Sigmoid colon (tissue), 7 donors: ENCODE measurements at places on chromosomes 5 and 9. TPM values are rescaled to one million over a fixed set of nuclear protein-coding genes. Genes with fewer than 3 reads are reported as not detected.
A peak's percentile ranks its signal among the peaks of the same experiment; 100 is the strongest.

DNA sequence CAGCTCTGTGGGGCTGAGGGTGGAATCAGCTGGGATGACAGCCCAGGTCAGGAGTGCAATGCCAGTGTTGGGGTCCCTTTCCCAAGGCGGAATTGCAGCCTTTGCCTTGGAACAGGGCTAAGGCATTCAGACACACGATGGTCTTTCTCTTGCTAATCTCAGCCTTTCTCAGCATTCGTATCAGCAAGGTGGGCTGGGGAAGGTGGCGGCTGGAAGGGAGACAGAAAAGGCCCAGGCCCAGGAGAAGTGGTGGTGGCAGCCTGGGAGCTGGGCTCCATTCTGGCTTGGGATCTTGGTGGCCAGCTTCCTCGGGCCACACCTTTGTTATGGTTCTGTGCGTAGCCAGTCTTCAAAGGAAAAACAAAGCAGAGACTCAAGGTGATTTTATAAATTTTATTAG is 1.1 kb upstream of the ARHGEF28 start:
- peak overlapping the region; percentile 65 for H3K4me3 ChIP-seq
- no peak overlapping the region for H3K27ac ChIP-seq
- no peaks in the 10 kb centered on the region for H3K36me3 ChIP-seq
- DNase-seq, result no peak
- peaks cover 13% of the 10 kb centered on the region for H3K4me1 ChIP-seq

DNA sequence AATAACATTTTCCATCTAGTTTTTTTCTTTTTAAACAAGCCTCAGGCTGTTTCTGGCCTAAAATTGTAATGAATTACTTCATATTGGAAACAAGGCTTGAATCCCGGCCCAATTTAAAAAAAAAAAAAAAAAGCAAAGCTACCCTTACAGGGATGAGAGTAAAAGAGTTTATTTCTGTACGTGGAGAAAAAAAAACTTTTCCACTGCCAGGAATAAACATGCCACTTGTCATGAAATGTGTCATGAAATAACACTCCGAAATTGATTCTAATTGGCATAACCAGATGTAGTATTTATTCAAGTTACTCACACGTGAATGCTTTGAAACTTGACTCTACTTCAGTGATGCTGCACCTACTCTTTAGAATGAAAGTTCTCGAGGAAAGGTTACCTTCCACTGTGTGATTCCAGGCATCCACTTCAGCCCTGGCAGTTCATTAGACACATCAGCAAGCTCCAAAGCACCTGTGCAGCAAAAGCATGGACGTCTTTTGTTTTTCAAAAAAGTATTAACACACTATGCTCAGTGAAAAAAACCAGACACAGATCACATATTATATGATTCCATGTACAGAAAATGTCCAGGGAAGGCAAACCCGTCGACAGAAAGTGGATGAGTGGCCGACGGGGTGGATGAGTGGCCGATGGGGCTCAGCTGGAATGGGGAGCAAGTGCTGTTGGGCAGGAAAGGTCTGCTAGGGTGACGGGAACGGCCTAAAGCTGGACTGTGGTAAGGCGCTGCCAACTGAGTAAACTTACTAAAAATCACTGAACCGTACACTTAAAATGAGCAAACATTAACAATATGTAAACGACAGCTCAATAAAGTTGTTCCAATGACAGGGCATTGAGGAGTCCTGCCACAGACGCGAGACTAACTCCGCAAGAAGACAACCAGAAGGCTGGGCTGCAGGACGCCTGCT is 21.2 kb downstream of the NSUN2 start:
- DNase-seq, result no peak
- peaks cover 13% of the 10 kb centered on the region for H3K4me1 ChIP-seq
- peaks cover 63% of the 10 kb centered on the region for H3K36me3 ChIP-seq
- H3K27me3 ChIP-seq, result no peaks in the 10 kb centered on the region
- H3K27ac ChIP-seq, result no peak overlapping the region
- H3K4me3 ChIP-seq, result no peak overlapping the region

DNA sequence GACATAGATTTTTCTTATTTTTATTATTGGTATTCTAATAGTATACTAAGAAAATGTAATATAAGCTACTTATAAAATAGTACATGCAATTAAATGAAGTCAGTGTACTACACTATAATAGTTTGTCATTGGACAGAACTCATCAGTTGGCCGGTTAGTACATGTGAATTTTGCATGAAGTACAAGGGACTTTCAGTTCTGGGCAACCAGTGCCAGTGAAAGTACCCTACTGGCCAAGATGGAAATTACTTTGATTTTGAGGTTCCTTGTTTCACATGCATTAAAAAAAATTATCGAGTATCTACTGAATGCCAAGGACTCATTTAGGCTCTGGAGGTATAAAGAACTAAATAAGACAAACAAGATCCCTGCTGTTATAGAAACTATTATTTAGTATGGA is 213.4 kb upstream of the ELL2 start:
- no peak for DNase-seq
- H3K36me3 ChIP-seq, result no peaks in the 10 kb centered on the region
- H3K4me1 ChIP-seq, result no peaks in the 10 kb centered on the region
- H3K4me3 ChIP-seq, result no peak overlapping the region
- H3K27ac ChIP-seq, result no peak overlapping the region

DNA sequence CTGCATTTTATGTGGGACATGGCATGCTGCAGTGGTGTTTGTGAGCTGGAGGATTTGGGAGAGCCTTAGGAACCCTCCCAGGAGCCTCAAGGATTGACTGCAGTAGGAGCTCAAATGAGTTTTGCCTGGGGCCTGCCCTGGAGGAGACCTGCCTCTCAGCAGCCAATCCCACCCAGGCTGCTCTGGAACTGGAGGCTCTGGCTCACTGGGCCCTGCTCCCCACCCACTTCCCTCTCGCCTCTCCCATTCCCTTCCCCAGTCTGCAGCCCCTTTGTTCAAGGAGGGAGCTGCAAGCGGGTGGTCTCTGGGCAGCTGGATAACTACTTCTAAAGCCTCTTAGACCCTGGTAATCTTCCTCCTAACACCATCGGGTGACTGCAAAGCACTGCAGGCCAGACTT is 24.2 kb downstream of the KCNIP1 start:
- no peak overlapping the region for H3K27ac ChIP-seq
- H3K4me3 ChIP-seq, result no peak overlapping the region
- peaks cover 8% of the 10 kb centered on the region for H3K27me3 ChIP-seq
- no peaks in the 10 kb centered on the region for H3K4me1 ChIP-seq

CSNK1G3 gene
- total RNA-seq, result 99.6 TPM

LCN1 gene
- not detected for total RNA-seq
